ENCODE measurements at places on chromosomes 7 and 10. TPM values are rescaled to one million over a fixed set of nuclear protein-coding genes. Genes with fewer than 3 reads are reported as not detected.

Gene RADIL
- 23.7 TPM for polyA plus RNA-seq

Gene EPHB6
- 54.6 TPM for polyA plus RNA-seq

- DNase-seq, result peak; percentile 99
- H3K27me3 ChIP-seq, result no peaks in the 10 kb centered on the region
- peaks cover 6% of the 10 kb centered on the region for H3K4me1 ChIP-seq
- no peaks in the 10 kb centered on the region for H3K36me3 ChIP-seq
- H3K27ac ChIP-seq, result peak within 1 kb of the TSS; percentile 94
- H3K4me3 ChIP-seq, result peak within 1 kb of the TSS; percentile 97
Measured at GRCh38 chr10:89701242-89702120, at the start of gene KIF20B. KIF20B (plus strand) TSS chr10:89701590; CDS start chr10:89705295, 3,705 bp downstream.

Gene KCNH2
- polyA plus RNA-seq, result 39.4 TPM

DNA sequence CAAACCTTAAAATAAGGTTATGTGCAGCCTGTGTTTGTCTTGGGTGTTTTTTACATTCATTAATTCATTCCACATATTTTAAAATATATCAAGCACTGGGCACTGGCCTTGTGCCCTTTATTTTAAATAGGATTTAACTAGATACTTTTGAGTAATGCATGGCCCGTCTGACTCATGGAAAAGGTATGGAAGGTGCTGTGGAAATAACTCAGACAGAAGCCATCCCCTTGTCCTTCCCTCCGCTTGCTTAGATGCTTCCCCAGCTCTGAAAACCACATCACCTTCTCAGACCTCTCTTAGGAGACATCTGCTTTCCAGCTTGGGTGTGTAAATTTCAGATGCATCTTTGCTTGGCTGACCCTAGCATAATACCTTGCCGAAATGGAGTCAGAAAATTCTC, 30.5 kb downstream of the SLC18A2 start:
- no peak overlapping the region for H3K4me3 ChIP-seq
- H3K27ac ChIP-seq, result no peak overlapping the region
- DNase-seq, result no peak
- H3K36me3 ChIP-seq, result no peaks in the 10 kb centered on the region

- DNase-seq, result no peak
- H3K27ac ChIP-seq, result no peak overlapping the region
- peaks cover 80% of the 10 kb centered on the region for H3K36me3 ChIP-seq
- no peaks in the 10 kb centered on the region for H3K27me3 ChIP-seq
Measured at GRCh38 chr7:2259480-2259879, 17.5 kb downstream of the NUDT1 start.

Gene PRKG1
- polyA plus RNA-seq, result 6.8 TPM

DNA sequence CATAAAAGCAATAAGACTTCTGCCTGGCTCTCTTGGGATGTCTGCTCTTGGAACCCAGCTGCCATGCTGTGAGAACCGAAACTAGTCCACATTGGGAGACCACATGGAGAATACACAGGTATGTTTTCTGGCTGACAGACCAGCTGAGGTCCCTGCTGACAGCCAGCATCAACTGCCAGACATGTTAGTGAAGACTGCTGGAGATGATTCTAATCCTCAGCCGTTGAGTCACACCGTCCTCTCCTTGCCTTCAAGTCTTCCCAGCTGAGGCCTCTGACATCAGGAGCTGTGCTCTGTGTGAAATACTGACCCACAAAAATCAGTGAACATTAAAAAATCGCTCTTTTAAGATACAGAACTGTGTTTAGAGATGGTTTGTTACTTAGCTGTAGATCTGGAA, 36.9 kb upstream of the AGR2 start:
- no peaks in the 10 kb centered on the region for H3K4me1 ChIP-seq
- H3K27me3 ChIP-seq, result no peaks in the 10 kb centered on the region
- no peak overlapping the region for H3K4me3 ChIP-seq
- DNase-seq, result no peak
- no peaks in the 10 kb centered on the region for H3K36me3 ChIP-seq
- no peak overlapping the region for H3K27ac ChIP-seq

GRCh38 chr7:2614631-2615330, 17.0 kb upstream of the TTYH3 start:
- H3K4me1 ChIP-seq, result peaks cover 90% of the 10 kb centered on the region
- DNase-seq, result peak; percentile 86
- no peaks in the 10 kb centered on the region for H3K27me3 ChIP-seq
